ENCODE measurements at places on chromosomes 2 and 18. TPM values are rescaled to one million over a fixed set of nuclear protein-coding genes. Genes with fewer than 3 reads are reported as not detected.

DNA sequence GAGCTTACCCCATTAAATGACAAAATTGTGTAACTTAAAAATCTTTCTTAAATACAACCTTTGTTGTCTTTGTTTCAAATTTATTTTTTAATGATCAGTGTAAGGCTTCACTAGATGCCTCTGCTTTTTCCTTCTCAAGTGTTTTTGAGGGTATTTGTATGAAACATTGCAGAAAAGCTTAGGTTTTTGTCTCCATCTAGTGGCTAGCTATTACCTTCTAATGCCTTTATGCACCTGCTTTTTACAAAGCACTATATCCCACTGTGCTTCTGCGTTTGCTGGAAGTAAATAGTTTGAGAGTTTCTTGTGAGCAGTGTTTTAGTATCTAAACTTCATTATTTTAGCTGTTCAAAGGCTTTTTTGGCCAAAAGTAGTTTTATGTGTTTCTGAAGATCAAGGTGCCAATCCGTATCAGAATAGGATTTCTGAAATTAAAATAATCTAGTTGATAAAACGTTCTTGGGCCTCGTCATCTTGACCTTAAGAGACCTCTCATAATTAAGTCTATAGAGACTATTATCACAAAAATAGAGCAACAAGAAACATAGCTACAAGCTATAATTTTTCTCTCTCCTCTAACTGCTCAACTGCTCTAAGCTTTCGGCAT lies 47.0 kb downstream of the IWS1 start:
- DNase-seq: peak; percentile 33

GRCh38 chr18:4193086-4193485 lies 262.0 kb downstream of the DLGAP1 start:
- no peak for DNase-seq

DNA sequence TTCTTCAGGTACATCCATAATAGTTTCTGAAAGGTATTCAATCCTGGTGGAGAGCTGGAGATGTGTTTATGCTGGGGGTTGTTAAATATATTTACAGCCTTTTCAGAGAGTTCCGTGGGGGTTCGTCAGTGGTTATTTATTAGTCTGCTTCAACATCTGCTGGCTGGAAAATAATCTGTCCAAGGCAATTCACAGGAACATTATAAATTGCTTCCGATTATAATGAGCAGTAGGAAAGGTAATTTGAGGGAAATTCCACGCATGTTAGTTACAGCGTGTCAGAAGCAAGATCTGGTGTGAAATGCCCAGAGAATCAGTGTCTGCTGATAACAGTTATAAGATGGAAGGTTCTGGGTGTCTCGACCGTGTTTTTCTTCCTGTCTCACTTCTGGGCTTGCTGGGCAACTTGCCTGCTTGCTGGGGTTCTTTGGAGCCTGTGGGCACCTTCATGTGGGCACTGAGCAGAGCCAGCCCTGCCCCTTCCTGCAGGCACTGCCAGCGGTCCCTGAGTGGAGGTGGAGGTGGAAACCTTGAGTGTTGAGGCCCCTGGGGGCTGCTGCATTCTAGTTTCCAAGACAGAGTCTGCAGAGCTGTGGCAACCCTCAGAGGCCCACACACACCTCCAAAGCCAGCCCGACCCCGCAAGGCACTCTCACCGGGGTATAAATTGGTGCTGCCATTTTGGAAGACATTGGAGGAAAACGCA lies 185.7 kb downstream of the FAM210A start:
- no peak for DNase-seq

- DNase-seq: no peak
These were observed at the start of gene BCL2 for GRCh38 chr18:63319383-63320122. Gene BCL2 (minus strand): TSS chr18:63319769.

DNA sequence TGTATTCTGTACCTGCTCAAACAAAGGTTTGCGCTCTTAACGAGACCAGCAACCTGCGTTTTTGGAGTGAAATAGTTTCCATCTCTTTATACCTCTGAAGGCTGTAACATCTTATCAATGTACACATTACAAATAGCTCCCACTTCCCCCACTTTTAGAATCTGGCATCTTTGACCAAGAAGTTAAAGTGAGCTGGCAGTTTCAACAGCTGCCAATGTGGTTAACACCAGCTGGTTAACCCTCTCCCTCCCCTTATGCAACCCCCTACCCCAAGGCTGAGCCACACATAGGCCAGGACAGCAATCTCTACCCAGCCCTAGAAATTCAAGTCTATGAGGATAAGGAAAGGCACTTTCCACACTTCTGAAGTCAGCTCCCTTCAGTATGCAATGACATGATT lies 2.2 kb upstream of the SERTAD2 start:
- DNase-seq: no peak

DNA sequence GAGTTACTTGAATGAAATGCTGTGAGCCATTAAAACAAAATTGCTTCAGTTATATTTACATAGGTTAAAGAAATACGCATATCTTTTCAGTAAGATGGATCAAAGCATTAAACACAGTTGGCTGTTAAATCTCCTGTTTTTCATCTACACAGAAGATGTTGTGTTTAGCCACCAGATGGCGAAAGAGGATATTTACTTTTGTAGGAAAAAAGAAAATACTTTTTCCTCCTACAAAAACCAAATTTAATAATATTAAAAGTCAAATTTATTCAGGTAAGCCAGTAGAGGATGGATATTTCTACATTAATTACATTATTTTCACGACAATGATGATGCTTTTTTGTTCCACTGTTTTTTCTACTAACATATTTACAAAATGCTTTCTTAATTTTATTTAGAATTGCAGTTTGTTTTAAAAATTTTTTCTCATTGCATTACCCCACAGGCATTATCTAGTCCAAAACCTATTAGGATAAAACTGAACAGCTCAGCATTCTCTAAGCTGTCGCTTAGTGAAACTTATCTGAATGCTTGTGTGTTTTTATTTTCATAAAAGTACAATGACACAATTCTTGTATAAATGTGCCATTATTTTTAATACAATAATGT lies 173.7 kb downstream of the ASXL3 start:
- no peak for DNase-seq

DNA sequence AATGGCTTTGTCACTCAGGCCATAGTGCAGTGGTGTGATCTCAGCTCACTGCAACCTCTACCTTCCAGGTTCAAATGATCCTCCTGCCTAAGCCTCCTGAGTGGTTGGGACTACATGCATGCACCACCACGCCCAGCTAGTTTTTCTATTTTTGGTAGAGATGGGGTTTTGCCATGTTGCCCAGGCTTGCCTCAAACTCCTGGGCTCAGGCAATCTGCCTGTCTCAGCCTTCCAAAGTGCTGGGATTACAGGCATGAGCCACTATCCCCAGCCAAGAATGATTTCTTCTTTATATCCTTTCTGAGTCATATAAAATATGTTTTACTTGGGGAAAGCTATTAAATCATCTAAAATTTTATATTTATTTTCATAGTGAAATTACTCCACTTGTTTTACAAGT lies 61.3 kb downstream of the CYBRD1 start:
- no peak for DNase-seq

DNA sequence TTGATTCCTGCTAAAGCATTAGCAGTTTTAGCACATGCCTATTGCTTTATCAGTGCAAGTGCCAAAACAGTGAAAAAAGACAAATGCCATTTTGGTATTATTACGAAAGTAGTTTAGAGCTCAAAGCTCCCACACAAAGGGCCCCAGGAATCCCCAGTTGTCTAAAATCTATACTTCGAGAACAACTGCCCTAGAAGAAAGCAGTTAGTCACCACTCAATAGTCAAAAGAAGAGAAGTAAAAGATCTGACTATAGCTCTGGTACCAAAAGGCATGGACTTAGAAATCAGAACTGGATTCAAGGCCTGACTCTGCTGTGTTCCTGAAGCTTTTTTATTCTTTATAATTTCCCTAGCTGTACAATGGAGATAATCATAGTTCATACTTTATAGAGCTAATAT lies 21.8 kb downstream of the SCN3A start:
- DNase-seq: no peak

- DNase-seq: no peak
These were observed 30.9 kb upstream of the IL37 start for GRCh38 chr2:112880091-112880531.

DNA sequence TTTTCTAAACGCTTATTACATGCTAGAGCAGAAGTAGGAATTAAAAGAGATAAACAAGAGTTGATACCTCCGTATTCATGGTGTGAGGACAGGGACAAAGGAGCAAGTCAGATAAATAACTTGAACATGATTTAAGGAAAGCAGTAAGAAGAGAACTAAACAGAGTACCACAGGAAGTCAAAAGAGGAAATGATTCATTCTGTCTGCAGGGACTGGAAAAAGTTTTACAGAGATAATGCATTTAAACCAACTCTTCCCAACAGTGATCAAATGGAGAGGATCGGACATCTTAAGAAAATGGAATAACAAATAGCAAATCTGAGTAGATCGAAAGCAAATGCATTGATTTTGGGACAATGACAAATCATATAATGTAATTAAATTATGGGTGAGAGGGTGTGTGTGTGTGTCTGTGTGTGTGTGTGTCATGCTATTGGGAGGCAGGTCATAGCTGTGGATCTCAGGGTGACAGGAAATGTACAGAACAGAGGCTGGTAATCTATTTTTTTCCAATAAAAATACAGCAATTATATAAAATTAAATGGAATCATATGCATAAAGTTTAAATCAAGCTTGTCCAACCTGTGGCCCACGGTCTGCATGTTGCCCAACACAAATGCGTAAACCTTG lies 113.4 kb downstream of the MC4R start:
- no peak for DNase-seq

DNA sequence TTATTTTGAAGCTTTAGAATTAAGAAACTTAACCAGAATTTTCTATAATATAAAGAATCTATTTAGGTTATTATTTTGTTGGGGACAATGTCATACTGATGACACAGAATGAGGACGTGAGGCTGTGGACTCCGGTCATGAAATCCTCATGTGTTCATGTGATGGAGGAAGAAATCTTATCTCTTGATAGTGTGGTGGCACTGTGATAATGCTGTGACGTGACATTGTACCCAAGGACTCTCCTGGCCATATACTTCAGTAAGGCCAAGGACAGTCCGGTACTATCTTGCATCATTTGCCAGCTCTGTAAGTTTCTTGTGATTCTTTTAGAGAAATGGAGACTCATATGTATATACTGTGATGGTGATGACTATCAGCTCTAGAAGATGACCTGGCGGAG lies 59.1 kb downstream of the SLC9A2 start:
- DNase-seq: no peak

DNA sequence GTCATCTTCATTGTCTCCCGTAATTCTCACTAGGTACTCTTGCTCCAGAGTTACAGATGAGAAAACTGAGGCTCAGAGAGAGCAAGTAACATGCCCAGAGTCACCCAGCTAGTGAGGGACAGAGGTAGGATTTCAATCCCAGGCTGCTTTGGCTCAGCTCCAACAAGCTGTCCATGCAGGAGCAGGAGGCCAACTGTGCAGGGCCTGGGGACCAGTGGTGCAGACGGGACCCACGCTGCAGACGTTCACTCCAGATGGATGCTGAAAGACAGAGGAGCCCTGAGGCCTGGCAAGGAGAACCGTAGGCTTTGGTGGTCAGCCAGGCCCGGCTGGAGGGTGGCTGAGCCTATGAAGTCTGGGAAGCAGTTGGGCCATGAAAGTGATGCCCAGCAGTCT lies 102.6 kb downstream of the MCFD2 start:
- no peak for DNase-seq

DNA sequence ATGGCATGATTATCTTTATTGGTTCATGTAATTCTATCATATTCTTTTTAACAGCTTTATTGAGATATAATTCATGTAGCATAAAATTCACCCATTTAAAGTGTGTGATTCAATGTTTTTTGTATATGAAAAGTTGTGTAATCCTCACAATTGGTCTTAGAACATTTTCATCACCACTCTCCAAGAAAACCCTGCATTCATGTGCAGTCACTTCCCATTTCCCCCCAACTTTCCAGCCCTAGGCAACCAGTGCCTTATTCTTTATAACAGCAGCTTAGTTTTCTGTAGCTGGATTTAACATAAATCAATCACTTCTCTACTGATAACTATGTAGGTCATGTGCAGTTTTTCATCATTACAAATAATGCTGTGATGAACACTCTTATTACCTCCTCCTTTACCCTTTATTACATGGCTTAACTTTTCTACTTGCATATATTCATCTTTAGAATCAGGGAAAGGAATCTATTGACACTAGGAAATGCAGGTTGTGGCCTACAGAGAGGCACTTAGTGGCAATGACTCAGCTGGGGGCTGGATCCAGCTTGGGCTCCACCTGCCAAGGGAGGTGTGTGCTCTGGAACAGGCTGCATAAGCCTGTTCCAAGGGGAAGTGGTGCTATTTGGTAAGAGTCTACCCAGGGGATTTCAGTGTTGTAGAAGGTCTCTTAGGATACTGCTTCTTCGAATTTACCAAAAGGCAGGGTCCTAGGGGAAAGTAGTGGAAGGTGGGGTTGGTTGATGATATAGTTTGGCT lies 89.1 kb downstream of the ETAA1 start:
- DNase-seq: no peak

- no peak for DNase-seq
These were observed 126.8 kb upstream of the SERPINE2 start for GRCh38 chr2:224165901-224166319.

- DNase-seq: no peak
These were observed 20.1 kb upstream of the YES1 start for GRCh38 chr18:832085-832681.

GRCh38 chr2:235479604-235480003 lies 14.2 kb upstream of the AGAP1 start:
- no peak for DNase-seq

DNA sequence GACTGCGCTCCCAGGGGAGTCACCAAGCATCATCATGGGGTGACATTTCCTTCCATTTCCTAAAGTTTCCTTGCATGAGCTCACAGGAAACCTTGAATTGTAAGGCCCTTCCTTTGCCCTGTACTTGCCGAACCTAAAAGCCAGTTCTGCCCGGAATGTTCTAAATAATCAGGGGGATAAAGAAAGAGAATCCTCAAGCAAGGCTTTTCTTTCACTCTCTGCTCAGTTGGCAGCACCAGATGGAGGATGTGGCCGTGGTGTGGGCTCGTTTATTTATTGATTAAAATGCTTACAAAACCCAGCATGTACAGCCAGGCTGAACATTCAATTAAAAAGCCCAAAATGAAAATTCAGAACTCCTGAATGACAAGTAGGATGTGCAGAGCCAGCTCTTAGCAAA lies 170.5 kb downstream of the SH3RF3 start:
- no peak for DNase-seq

RAPGEF4 gene
- 0.07 TPM for total RNA-seq

NLRC4 gene
- total RNA-seq: not detected

AFF3 gene
- total RNA-seq: 0.35 TPM

OR6B2 gene
- not detected for total RNA-seq

PDCD1 gene
- total RNA-seq: 0.92 TPM

CPS1 gene
- total RNA-seq: 2.2 TPM

ALK gene
- not detected for total RNA-seq

CMPK2 gene
- 4.3 TPM for total RNA-seq

Measured in epithelial cell of proximal tubule (primary cell).